Brain pericyte (primary cell): ENCODE measurements at places on chromosomes 7 and 10.

- DNase-seq, result no peak
These were observed 656 bp downstream of the VSTM4 start for GRCh38 chr10:49114718-49115014.

DNA sequence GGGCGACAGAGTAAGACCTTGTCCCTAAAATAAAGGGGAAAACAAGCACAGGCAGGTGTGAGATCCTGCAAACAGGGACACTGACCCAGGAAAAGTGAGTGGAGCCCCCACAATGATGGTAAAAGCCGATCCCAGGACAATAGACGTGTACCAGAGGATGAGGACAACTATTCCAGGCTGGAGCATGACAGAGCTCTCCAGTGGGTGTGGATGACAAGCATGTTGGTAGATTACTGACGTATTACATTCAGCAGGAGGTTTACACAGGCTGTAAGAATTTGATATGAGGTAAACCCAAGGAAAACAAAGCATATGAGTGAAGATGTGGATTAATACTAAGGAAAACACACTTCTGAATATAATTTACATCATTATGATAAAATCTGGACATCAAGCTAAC is 27.8 kb upstream of the SMURF1 start:
- no peak for DNase-seq

GRCh38 chr7:39130857-39131526 is 153.3 kb downstream of the POU6F2 start:
- DNase-seq, result no peak

GRCh38 chr10:114401195-114401791 is 3.0 kb downstream of the AFAP1L2 start:
- no peak for DNase-seq

DNA sequence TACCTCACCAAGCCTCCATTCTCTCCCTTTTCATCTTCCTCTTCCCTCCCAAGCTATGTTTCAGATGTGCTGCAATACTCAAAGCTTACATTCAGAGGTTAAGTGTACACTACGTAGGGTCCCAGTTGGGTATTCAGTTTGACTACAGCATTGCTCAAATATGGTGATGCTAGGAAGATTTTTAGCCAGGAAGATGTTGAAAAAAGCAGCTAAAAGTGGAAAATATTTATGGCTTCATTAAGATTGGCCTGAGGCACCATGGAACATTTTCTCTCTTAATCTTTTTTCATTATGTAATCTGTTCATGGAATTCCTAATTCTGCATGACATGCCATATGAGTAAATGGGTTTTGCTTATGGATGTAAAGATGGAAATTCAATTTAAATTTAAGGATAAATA is 72.0 kb upstream of the ABCB5 start:
- no peak for DNase-seq

DNA sequence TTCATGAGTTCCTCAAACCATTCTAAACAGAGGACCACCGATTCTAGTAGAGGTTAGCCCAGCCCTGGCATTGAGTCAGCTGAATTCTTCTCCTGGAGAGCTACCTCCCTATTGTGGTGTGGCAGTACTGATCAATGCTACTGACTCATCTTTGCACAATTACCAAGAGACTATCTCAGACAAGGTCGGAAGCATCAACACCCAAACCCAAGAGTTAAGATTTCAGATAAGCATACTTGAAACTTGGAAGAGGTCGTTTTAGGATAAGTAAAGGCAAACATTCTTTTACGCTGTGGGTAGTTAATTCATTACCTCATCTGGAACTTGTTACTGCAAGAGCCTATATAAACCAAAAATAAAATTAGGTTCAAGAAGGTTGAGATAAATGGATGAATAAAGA is 154.6 kb upstream of the NRBF2 start:
- no peak for DNase-seq

- DNase-seq, result no peak
These were observed 1.2 kb downstream of the OPN4 start for GRCh38 chr10:86655596-86655995.
